Prostate gland (tissue), 2 donors: ENCODE measurements at places on chromosomes 3 and 15. TPM values are rescaled to one million over a fixed set of nuclear protein-coding genes. Genes with fewer than 3 reads are reported as not detected.

- no peak for DNase-seq
These were observed 411.6 kb upstream of the BCHE start for GRCh38 chr3:166248784-166249183.

DNA sequence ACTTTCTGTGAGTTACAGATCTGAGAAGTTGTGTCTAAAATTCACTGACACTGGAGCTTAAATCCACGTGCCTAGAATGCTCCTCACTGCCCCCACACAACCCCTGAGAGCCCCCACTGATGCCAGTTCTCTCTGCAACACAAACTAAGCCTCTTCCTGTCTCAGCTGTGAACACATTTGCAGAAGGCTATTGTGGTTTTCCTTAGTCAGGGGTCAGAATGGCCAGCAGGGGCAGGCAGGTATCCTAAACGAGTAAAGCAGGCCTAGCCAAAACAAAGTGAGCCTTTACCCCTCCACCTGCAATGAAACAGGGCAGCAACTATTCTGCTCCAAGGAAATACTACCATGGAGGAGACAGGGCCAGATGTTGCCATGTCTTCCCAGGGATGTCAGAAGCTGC lies 78.6 kb downstream of the FHIT start:
- DNase-seq: no peak

GRCh38 chr3:177597311-177598096 lies 400.2 kb upstream of the TBL1XR1 start:
- DNase-seq: peak; percentile 46

DNA sequence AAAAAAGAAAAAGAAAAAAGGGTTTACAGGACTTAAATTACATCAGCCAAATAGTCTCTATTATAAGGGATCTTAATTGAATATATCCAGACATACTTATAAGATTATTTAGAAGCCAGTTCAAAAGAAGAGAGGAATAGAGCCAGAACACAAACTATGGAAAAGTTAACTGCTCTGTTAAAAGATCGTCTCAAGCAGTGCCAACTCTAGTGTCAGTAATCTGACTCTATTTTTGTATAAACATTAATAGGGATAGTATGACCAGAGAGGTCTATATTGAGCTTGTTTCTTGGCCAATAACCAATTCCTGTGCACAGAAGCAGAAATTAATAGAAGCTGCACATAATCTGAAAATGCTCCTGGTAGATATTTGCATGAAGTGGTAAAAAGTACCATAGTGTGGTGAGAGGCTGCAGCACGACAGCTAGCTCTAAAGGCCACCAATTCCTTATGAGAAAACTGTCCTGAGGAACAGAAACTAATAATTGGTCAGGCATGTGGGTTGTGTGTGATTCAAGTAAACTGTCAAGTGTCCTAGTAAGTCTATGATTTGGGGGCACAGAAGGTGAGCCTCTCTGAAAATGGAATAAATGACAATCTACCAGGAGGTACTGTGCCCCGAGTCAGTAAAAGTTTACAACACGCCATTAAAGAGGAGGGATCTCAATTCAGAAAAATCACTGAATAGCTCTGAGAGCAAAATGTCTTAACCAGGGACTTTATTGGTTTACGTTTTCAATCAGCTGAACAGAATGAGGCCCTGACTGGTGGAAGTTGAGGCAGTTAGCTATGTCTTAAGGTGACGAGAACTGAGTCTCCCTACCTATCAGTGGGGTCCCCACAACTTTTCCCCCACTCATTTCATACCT lies 51.5 kb upstream of the NANOGP8 start:
- DNase-seq: no peak

GRCh38 chr15:100941536-100941935 lies 22.4 kb downstream of the LRRK1 start:
- no peak for DNase-seq

- DNase-seq: no peak
These were observed 70.4 kb downstream of the CBLB start for GRCh38 chr3:105798381-105798934.

DNA sequence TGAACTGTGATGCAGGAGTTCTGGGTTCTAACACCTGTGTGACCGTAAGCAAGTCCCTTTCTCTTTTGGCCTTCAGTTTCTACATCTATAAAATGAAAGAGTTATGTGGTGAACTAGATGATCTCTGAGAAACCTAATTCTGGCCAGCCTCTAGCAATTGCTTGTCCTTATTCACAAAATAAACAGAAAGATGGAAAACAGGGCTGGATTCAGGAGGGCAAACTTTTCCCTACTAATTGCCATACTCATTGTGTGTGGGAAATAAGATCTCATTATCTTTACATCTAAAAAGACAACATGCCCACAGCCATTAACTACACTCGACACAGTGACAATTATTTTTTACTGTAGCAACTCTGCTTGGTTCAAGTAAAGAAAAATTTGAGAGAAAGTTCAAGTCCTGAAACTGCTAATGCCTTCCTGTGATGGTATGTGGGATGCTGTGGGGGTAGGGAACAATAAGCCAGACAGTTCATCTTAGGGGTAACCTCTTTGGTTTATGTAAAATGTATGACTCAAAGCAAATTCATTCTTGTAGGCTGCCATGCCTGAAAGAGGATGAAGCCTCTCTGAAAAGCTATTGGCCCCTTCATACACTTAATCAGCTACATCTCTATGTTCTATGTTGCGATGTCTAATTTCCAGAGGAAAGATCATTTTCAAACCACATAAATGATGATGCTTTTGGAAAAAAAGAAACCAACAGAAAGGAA lies 177.6 kb upstream of the BCL6 start:
- no peak for DNase-seq

DNA sequence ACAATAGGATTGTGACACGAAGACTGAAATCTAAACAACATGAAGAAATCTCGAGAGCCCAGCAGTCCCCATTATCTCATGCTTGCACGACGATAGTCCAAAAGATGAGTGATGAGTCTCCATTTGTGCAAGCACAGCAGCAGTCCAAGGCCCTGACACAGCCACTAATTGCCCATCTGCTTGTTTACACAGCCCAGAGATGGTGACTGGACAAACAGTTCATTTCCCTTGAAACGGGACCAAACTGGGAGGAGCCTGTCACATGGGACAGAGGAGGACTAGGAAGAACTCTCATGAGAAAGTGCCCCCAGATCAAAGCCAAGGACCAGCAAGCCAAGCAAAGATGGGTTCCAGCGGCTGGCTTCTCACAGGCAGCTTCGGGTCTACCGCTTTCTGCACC lies 121.0 kb downstream of the GREM1 start:
- DNase-seq: no peak

The STRIT1 gene
- 4.9 TPM for total RNA-seq
